Activated naive CD4-positive, alpha-beta T cell (primary cell): ENCODE measurements at places on chromosomes 3 and 15.

- DNase-seq: no peak
These were observed 777 bp downstream of the LOXL1 start for GRCh38 chr15:73927003-73927475.

- no peak for DNase-seq
These were observed 237.1 kb downstream of the RYR3 start for GRCh38 chr15:33547876-33548275.

DNA sequence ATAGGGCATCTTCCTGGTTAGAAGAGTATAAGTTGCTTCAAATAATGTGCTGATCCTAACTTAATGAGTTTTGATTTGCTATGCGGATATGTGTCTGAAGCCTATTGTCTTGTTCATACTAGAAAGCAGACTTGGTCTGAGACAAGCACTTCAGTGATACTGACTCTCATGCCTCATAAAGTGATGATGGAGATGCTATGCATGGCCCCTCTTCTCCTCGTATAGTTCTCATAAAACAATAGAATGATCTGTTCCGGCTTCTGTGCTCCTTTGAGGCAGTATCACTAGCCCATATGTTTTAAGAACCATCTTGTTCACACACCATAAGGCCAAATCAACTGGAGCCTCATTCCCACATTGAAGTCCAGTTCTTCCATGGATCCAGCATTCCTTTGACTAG lies 222.1 kb downstream of the LRTM1 start:
- DNase-seq: no peak

DNA sequence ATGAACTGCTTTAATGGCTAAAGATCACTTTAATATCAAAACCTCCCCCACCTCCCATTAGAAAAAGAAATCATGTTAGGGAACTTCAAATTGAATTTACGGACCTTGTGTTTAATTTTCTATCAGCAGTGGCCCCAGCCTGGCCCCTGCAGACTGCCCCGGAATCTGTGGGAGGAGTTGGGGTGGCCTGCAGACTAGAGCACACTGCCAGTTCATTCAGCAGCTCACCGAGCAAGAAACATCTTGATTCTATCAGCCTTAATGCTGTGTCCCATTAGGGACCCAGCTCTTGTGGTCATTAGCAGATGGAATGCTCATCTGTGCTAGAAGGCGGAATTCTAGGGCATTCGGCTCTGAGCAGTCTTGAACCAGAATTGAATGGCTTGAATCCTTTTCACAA lies 54.2 kb downstream of the FLNB start:
- DNase-seq: no peak

DNA sequence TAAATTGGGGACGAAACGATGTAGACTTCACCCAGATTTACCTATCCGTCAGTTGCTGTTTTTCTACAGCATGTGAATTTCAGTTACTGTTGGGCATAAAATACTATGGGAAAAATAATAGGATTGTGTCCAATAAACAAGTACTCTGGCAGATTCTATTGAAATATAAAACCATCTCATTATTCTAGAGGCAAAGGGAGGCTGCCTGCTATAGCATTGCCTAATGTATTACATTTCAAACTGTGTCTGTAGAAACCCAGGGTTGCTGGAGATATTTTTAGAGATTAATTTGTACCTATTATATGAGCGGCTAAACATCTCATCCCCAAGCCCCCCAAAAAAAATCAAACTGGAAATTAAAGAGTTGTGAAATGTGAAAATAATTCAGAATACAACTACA lies 159.6 kb upstream of the IL12A start:
- no peak for DNase-seq

DNA sequence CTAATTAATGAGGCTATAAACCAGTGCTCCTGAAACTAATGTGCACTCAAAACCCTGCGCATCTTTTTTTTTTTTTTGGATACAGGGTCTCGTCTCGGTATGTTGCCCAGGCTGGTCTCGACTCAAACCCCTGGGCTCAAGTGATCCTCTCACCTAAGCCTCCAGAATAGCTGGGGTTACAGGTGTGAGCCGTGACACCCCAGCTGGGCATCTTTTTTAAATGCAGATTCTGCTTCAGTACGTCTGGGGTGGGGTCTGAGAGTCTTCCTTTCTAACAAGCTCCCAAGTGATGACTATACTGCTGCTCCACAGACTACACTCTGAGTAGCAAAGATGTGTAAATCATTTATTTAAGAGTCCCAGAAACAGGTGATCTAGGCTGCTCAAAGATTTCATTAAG lies 73.0 kb downstream of the BFSP2 start:
- no peak for DNase-seq

DNA sequence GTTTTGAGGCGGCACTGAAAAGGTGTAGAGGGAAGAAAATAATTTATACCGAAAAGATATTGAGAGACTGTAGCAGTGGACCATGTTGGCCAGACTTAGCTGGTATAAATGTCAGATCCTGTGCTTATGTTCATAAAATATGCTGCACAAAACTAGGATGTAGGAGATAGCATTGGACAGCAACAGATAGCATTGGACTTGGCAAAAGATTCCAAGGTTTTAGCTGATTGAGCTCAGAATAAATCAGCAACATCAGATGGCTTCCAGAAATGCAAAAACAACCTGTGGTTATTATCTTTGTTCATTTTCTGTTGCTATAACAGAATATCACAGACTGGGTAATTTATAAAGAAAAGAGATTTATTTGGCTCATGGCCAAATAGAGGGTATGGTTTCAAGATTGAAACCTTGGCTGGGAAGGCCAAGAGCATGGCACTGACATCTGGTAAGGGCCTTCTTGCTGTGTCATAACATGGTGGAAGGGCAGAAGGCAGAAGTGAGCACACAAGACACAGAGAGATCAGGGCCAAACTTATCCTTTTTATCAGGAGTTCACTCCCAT lies 34.7 kb downstream of the SLC28A1 start:
- DNase-seq: no peak

DNA sequence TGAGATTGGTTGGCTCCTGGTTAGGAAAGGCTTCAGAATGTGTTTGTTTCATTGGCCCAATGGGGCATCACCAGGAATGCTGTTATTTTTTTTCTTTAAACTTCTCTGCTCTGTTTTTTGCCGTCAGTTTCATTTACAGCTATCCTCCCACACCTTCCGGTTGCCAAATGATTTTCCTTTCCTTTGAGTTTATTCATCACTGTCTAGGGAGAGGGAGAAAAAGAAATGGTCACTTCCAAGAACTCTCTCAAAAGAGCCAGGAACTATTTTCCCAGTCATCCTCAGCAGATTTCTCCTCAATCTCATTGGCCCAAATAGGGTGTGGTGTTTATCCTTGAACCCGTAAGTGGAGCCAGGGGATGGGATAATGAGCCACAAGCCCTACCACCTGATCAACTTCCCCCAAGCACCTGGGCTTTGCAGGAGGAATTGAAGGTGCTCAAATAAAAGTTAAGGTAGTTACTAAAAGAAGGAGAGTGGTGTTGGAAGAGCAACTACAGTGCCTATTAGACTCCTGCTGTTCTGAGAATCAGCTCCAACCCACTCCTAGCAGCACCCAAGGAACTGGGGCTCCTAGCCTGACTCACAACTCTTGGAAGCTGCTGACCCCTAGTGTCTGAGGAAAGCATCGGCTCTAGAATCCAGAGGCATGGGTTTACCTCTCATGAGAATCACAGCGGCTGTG lies 183.8 kb upstream of the IL12A start:
- no peak for DNase-seq

DNA sequence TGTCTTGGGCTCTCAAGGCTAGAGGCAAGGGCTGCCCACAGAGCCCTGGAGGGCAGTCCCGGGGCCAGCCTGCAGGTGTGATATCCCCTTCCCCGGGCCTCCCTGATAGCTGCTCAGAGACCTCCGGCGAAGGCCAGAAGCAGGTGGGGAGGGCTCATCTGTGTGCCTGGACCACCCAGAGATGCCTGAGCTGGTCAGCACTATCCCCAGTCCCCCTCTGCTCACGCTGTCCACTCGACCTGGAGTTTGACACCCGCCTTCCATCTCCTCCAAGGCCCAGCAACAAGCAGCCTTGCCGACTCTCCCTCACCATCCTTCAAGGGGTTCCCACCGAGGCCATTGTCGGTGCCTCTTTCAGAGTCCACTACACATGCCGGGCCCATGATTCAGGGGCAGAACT lies 39.4 kb downstream of the DNAH1 start:
- no peak for DNase-seq

DNA sequence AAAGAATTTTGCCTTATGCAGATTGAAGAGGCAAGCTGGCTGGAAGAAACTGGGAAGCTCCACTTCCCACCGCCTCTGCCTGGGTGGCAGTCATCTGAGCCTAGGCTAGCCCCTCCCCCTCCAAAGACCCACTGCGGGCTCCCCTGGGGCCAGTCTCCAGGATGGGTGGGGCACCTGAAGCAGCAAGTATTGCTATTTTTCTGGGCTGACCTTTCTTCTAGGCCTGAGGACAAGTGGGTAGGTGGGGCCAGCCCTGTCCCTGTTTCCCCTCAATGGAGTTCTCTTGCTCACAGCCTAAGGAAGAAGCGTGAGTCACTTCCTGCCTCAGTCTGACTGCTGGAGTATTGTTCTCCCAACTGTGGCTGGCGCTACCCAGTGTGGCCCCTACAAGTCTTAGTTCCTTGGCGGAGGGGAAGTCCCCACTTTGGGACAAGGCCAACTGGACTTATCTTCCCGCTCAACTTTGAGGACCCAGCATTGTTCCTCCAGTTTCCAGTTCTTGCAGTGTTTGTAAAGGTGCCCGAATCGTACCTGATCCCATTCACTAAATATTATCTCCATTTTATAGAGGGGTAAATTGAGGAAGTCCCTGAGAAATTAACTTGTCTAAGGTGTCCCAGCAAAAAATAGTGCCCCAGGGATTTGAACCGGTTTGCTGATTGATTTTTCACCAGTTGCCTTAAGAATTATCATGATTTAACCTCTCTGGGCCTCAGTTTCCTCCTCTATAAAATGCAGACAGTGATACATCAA lies 1.4 kb downstream of the FURIN start:
- no peak for DNase-seq

DNA sequence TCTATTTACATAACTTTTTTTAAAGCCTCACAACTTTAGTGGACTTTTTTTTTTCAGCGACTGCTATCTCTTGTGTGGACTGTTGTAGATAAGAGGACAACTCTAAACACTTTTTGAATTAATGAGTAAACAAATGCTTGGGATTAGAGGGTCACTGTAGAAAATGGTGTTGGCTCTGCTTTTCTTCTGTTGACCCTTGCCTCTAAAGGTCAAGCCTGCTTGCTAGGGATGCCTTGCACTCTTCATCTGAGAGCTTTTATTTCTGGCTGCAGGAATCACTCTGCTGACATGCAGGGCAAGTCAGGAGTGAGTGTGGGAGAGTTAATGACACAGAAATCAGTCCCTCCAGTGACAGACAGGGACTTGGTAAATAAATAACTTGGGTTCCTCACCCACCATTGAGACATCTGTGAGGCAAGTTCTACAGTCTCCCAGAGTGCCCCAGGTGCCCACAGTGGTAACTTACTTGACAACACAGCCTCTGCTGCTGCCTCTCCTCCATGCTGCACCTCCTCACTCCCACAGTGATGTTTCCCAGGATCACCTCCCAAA lies 390.1 kb downstream of the IL20RB start:
- DNase-seq: no peak

- no peak for DNase-seq
These were observed 26.5 kb downstream of the CFAP161 start for GRCh38 chr15:81160312-81161159.

DNA sequence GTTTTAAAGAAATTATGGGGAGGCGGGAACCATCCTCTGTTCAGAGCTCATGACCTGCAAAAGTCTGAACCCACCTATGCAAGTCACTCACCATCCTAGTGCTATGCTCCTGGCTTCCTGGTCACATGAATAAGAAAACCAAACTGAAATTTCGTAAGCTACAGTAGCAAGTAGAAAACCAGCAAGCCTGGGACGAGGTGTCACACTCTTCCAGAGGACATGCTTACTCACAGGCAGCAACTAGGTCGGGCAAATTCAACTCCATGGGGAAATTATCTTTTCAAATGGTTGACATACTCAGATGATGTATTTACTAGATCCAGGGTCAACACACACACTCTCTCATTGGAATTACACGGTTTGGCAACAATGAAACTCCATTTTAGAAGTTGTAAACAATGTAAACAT lies 31.3 kb downstream of the LDHAL6B start:
- no peak for DNase-seq

DNA sequence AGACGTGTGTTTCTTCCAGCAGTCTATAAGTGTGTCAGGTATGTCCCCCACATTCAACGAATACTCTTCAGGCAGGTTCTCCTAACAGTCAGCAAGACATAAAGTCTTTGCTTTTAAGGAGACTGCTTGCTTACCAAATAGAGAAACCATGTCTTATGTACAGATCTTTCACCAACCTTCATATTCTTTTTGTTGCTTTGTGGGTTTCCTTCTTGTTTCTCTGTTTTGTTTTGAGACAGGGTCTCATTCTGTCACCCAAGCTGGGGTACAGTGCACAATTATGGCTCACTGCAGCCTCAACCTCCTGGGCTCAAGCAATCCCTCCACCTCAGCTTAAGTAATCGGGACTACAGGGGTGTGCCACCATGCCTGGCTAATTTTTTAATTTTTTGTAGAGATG lies 14.3 kb downstream of the DYNC1LI1 start:
- DNase-seq: no peak

- DNase-seq: no peak
These were observed 223.9 kb downstream of the UACA start for GRCh38 chr15:70539409-70539808.

DNA sequence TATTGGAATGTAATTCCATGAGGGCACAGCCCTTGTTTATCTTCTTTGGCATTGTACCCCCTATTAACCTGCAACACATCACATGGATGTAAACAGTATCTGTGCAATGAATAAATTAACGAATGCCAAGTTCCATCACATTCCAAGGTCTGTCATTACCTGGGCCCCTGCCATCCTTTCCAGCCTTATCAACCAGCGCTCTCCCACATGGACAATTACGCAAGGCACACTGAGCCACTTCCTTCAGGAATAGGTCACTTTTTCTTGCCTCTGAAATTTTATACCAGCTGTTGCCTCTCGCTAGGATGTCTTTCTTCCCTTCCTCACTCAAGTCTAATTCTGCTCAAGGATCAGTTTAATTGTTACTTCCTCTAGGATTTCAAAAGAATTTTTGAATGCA lies 1051.8 kb upstream of the CFAP20DC start:
- DNase-seq: no peak

DNA sequence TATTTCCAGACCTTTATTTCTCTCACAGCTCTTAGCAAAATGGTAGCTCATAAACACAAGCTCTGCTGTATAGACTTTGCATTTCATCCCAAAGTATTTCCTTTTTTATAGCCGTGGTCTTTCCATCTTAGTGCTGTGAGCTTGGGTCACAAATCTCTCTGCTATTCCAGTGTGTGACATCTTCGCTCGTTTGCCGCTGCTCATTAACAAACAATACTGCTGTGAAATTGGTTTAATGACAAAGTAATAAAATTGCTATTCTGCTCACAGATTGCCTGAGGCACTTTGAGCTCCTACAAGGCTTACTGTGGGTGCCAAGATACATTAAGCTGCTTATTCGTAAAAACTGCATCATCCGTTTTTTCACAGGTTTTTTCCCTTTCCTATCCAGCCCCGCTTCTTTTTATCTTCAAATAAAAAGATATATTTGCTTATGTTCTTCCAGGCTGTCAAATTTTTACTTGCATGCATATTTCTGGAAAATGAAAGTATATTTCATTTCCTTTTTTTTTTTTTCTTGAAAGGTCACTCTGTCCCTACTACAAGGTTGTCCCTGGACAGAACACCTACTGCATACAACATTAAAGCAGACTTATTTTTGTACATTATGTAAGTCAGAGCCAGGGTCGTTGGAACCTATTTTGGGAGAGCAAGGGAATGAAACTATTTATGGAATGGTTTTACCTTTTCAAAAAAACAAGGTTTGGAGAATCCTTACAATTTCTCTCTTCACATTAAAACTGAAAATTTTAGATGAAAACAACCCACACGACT lies 174.5 kb downstream of the MEIS2 start:
- DNase-seq: no peak
